Activated T-cell treated with anti-CD3 and anti-CD28 coated beads, Interleukin-2, amount 50 U/mL, for 1 hour (primary cell): ENCODE measurements at places on chromosomes 16 and 17.

GRCh38 chr17:41490000-41490990, 585 bp upstream of the KRT36 start:
- no peak for DNase-seq

- DNase-seq, result no peak
These were observed 413.4 kb downstream of the CDH13 start for GRCh38 chr16:83040174-83040573.

DNA sequence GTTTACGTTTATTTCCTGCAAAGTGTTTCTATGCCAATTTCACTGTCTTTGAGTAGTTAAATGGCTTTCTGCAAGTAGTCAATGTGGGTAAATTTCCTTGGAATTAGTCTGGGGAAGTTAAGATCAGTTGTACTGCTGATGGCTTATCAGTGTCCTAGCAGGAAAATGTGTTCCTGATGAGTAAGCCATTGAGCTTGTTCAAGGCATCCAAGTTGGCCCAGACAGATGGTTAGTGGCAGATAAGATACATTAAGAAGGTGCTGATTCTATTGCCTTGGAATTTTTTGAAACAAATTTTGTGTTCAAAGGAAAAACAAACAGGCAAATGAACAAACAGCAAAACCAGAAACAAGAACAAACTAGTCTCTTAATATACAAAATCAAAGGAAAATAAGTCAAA, 258.4 kb downstream of the MAP2K6 start:
- no peak for DNase-seq

DNA sequence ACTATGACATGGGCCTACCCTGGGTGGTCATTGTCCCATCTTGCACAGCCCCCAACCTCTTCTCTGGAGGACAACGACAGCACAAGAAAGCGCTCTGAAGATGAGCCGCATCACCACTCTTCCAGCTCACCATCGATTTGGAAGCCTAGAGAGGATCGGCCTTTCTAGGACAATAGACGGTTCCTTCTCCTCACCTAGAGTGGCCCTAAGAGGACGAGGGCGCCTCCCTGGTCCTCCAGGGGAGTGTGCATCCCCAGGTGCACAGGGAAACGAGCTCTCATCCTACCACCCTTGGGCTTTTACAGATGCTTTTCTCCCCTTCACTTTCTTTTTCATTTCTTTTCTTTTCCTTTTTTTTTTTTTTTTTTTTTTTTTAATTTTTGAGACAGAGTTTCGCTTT, 20.3 kb upstream of the SLC52A1 start:
- no peak for DNase-seq

- DNase-seq, result peak; percentile 88
These were observed 1.5 kb downstream of the TMEM102 start for GRCh38 chr17:7436556-7437368.
